Left colon (tissue), 2 donors: ENCODE measurements at places on chromosomes 4 and X.

DNA sequence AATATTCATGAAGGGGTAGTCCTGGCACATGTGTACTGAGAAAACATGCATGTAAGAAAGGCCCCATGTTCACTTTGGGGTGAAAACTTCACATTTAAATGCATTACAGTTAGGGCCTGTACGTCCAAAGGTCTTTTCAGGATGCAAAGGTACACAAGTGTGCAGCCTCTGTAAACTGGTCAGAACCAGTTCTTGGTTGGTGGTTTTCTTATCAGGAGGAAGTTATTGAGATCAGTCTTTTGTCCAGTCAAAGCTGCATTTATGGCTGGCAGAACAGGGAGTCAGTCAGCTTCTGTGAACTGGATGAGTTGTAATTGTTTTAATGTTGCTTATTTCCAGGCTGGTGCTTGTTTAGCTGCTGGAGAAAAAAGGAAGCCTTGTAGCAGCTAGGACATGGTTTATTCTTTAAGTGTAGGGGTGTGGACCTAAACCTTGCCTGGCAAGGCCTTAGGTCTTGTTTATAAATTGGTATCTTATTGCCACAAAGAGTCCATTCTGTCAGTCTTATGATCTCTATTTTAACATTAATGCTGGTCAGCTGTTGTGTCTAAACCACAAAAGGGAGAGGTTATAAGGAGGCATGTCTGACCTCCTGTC, 1906.6 kb upstream of the TENM3 start:
- DNase-seq: no peak

DNA sequence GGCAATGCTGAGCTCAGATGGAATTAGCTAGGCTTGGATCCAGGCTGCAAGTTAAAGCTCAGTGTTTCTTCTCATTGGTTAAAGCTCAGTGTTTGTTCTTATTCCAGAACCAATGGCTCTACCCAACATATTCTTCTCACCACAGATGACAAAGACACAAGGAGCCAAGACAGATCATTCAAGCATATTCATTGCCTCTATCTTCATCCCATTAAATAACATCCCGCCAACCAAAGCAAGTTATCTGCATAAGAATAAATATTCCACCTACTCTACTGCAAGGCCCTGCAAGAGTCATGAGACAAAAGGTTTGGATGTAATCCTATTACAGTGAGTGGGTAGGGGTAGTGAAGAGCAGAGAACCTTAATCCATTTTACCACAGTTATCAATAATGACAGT, 766.5 kb downstream of the C4orf33 start:
- DNase-seq: no peak

DNA sequence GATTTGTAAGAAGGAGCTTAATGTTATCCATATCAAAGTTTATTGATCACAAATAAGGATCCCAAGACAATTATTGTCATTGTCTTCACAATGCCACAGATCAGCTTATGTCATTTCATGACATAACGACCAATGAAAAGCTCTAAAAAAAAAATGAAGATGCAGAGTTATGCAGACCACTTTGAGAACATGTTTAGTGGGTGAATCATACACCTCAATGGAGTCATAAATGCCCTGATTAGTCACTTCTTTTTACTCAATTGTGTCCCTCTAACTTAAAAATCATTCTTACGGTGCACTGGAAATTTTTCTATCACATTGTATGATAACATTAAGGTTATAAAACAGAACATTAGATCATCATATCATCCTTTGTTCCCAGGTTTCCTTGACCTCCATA, 87.6 kb upstream of the GABRG1 start:
- DNase-seq: no peak

DNA sequence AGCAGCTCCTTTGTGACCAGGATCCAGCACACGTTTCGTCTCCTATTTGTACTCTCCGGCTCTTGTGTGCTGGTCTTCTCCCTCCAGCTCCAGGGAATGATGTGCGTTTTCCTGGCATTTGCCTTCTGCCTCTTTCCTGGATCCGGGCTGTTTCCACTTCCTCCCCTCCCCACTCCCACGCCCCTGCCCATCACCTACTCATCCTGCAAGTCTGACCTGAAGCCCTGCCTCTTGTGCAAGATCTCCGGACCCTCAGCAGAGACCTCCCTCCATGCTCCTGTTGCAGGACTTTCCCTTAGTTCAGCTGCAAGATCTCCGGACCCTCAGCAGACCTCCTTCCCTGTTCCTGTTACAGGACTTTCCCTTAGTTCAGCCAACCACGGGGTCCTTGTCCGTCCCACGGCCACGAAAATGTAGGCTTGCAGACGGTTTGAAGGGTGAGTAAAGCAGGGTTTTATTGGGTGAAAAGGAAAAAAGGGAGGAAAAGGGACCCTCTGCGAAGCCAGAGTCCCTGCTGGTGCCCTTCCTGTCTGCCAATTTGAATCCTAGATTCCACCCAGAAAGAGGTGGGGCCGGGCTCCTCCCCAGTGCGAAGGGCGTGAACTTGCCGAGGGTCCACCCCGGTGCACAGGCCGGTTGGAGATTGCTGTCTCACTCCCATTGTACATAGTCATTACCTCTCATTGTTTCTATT, 74.4 kb upstream of the IRF2 start:
- peak; percentile 85 for DNase-seq

DNA sequence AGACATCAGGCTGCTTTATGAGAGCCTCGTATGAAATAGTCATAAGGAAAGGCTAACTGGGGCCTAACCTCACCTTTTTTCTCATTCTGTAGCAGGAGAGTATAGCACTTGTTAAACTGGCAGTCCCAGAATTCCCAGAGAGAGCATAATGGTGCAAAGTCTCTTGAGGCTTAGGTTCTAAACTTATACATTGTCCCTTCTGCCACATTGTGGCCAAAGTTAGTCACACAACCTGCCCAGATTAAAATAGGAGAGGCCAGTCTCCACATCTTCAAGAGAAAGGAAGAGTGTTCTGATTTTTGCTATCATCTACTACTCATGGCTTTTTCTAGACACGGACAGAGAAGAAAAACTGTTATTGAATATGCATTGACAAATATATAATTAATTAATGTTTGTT, 1588.9 kb upstream of the PCDH7 start:
- DNase-seq: no peak

DNA sequence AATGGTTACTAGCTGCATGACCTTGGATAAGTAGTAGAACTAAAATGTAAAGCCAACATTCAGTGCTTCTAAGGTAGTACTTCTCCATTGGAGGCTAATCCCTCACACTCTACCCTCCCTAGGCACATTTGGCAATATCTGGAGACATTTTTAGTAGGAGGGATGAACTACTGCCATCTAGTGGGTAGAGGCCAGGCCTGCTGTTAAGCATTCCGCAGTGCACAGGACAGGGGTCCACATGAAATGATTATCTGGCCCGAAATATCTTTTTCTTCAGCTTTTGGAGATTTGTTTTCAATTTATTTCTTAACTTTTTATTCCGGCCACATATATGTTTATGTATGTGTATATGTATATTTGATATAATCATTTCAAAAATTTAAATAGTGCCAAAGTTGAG, 36.0 kb upstream of the SPANXC start:
- no peak for DNase-seq

DNA sequence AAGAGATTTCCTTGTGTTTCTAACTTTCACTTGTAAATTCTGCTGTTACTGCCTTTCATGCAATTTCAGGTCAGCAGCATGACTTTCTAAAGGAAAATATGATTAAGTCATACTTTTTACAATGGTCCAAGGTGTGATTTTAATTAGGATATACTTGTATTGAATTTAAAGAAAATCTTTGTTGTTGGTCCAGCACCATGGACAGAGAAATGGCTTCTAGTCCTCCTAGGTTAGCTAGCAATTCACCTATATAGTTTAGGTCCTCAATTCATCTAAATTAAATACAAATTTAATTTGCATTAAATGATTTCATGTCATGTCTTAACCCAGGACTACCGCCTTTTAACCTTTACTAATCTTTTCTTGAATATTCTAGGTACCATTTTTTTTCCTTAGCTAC, 304.9 kb upstream of the RPS6KA3 start:
- no peak for DNase-seq

GRCh38 chrX:73977542-73978169, 326.3 kb upstream of the ZCCHC13 start:
- DNase-seq: no peak

- DNase-seq: no peak
Observed at GRCh38 chrX:134895805-134896581, 94.8 kb upstream of the SMIM10 start.

- DNase-seq: no peak
Observed at GRCh38 chr4:44446191-44446590, 2.4 kb downstream of the KCTD8 start.

DNA sequence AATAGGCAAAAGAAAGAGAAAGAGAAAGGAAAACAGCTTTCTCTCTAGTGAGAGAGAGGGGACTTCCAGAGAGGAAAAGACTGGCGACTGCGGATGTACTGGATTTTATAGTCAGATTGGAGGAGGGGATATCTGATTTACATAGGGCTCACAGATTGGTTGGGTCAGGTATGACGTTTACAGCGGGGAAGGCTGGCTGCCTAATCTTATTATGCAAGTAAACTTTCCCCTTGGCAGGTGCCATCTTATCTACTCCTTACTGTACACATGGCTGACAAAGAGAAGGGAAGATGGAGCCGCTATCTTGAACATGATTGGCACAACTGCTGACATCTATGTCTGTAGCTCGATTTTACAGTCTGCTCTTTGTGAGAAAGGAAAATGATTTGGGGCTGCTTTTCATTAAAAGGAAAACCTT, 25.4 kb downstream of the RBPJ start:
- DNase-seq: no peak

GRCh38 chr4:86939729-86940575, 5.1 kb downstream of the AFF1 start:
- DNase-seq: no peak

DNA sequence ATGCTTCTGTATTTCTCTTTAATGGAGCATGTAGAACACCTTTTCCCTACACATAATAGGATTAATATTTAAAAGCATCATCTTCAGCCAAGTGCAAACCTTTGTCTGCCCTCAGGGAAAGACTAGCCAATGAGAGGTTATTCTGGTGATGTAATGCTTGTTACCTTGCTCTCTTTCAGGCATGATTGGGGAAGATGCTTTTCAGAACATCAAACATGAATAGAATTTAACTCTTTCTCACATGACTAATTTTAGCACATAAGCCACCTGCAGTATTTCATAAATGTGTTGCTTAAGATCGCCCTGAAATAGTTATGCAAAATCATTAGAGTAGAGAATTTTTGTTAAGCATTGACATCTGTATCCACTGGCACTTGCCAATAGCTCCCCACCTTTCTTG, 10.7 kb upstream of the EPGN start:
- no peak for DNase-seq

DNA sequence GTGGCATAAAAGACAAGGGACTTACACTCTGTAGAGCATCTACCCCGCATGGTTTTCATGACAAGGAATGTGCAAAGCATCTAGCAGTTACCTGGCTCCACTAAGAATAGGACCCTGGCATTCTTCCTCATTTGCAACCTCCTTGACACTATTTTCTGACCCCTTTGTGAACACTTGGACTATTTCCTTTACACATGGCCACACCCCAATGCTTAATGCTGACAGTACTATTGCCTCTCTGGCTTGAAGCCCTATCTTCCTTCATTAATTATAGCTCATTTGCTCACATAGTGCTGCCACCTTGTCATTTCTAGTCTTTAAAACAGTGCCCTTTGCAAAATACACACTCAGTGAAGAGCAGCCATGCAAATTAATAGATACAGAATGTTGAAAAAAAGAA, 226.3 kb upstream of the VCX3A start:
- DNase-seq: no peak

- no peak for DNase-seq
Observed at GRCh38 chr4:17665346-17665745, 50.9 kb downstream of the MED28 start.

DNA sequence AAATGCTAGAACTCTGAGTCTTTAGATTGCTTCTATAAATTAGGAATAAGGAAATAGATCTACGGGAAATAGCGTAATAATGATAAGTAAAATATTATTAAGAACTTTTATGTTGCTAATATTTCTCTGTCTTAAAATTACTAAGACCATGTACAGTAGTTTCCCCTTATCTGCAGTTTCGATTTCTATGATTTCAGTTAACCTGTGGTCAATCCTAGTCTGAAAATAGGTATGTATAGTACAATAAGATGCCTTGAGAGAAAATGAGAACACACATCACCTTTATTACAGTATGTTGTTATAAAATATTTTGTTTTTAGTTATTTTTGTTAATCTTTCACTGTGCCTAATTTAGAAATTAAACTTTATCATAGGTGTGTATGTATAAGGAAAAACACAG, 92.6 kb downstream of the CCSER1 start:
- no peak for DNase-seq

DNA sequence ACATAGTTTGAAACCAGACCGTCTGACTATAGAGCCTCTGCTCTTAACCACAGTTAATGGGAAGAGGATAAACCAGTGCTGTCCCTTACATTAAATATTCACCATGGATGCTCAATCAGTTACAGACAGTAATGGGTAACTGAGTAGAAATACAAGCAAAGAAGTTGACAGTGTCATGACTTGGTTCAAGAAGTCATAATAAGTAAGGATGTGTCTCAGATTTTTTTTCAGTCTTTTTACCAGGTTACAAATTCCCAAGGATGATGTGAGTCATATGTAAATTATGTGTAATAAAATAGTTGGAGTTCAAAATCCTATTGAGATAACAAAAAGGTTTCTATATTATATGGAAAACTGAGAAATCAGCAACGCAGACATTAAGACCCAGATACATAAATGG, 31.1 kb downstream of the ZCCHC4 start:
- no peak for DNase-seq

- no peak for DNase-seq
Observed at GRCh38 chrX:78237127-78237526, 90.3 kb downstream of the CYSLTR1 start.

DNA sequence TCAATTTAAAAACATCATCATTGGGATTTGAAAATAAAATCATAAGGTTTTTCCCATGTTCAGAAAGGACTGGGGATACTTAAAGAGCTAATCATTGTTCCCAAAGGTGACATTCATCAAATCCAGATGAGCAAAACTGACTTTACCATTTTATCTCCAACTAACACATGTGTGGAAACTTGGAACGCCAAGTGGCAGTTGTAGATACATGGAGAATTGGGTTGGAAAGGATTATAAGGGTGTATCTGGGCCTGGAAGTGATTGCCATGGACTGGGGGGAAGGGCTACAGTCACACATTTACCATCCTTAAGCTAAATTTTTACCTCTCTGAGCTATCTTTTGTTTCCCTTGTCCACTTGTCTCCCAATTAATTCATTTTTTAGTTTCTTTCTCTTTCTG, 203.4 kb downstream of the SLC39A8 start:
- no peak for DNase-seq

DNA sequence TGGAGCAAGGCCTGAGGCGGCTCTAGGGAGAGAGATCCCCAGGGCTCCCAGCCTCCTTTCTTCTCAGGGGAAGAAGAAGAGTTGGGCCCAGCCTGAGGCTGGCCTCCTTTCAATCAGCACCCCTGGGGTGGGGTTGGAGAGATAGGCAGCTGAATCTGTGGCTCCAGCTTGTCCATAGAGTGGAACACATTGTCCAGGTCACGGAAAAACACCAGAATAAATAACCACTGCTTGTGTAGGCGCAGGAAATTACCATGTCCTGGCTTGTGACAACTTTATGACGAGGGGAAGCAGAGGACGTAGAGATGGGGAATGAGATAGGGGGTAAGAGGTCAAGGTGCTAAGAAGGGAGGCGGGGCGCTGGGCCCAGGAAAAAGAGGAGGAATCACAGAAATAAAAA, 80.8 kb upstream of the EFNB1 start:
- DNase-seq: no peak

GRCh38 chrX:131792789-131793462, 230.2 kb upstream of the STK26 start:
- peak; percentile 87 for DNase-seq
